ENCODE measurements at places on chromosomes 4 and X.

GRCh38 chr4:140084385-140084784 is 69.6 kb downstream of the MAML3 start:
- DNase-seq, result no peak

DNA sequence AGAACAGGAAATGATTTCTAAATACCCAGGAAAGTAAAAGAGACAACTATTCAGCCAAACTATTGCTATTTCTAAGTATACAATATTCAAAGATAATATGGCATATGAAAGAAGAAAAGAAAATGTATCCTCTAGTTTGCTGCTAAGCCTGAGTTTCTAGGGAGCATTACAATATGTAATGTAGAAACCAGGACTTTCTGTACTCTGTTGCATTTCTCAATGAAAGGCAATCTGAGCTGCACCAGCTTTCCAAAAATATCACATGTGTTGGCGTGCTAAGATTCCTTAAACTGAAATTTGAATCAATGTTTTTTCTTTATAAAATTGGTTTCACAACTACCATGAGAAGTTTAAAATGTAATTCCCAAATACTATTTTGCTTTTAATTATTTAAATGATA is 129.6 kb downstream of the ANK2 start:
- no peak for DNase-seq

DNA sequence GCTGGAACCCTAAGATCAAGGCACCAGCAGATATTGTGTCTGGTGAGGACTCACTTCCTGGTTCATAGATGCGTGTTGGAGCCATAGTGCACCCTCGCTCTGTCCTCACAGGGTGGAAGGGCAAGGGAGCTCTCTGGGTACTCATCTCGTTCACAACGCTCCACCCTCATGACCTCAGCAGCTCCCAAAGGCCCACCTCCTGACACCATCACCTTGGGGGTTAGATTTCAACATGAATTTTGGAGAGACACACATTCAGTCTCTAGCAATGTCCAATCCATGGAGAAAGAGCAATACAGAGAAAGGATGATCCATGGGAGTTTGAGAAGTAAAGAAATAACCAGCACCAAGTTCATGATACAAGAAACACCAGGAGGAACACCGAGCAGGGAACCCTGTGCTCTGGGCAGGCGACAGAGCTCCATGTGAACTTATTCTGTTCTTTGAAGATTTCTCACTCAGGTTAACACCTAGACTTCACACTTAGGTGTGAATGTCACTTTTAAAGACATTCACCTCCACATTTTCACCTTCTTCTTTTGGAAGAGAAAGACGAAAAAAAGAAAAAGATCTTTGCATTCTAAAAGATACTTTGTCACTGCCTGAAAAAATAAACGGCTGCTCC is 171.8 kb upstream of the FAM9B start:
- DNase-seq, result no peak

- no peak for DNase-seq
Measured at GRCh38 chrX:78748846-78749245, 1.3 kb downstream of the LPAR4 start.

DNA sequence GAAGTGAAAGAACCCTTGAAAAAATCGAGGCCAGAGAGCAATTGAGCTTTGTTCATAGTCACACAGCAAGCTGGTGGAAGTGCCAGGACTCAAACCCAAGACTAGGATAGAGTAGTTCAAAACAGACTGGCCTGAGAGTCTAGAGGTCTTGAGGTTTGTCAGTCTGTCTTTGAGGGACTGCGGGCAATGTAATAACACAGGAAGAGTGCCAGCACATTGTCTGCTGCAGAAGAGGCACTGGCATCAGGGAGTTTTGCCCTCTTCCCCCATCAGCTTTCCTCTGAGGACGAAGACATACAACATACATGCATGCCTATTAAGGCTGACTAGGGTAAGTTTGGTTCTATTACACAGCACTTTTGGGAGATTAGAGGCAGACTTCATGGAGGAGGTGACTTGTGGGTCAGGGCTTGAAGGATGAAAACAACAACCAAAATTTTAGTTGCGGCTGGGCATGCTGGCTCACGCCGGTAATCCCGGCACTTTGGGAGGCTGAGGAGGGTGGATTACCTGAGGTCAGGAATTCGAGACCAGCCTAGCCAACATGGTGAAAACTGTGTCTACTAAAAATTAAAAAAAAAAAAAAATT is 64.1 kb upstream of the LAS1L start:
- no peak for DNase-seq

DNA sequence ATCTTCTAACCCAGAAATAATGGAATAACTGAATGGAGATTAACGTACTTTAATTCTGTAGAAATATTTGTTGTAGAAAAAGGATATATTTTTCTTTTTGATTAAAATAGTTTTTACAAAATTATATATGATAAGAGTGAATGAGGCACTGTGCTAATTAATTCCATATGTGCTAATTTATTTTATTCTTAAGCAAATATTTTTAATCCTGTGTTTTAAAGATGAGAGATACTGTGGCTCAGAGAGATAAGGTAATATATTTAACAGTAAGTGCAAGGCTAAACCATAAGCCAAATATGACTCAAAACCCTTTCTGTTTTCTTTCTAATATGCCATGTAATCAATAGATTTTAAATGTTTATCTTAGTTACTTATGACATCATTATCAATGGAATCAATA is 88.2 kb downstream of the EMCN start:
- no peak for DNase-seq

GRCh38 chr4:3269991-3270611 is 21.1 kb downstream of the MSANTD1 start:
- DNase-seq, result no peak

- DNase-seq, result no peak
Measured at GRCh38 chrX:49187028-49187394, 838 bp upstream of the PRICKLE3 start.

DNA sequence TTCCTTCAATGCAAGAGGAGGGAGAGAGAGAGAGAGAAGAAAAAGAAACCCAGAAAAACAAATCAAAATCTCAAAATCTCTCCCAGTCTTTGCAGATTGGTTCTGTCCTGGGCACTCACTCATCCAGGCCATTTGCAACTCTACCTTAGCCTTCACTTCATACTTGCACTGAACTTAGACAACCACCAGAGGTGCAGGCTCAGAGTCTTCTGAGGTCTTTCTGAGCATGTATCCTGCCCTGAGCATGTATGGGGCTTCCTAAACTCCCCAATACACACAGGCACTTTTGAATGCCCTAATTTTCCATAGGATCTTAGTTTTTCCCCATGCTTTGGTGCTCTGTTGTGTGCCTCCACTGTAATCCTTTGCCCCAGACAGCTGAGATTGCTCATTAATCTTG is 2.9 kb downstream of the CFI start:
- DNase-seq, result no peak

DNA sequence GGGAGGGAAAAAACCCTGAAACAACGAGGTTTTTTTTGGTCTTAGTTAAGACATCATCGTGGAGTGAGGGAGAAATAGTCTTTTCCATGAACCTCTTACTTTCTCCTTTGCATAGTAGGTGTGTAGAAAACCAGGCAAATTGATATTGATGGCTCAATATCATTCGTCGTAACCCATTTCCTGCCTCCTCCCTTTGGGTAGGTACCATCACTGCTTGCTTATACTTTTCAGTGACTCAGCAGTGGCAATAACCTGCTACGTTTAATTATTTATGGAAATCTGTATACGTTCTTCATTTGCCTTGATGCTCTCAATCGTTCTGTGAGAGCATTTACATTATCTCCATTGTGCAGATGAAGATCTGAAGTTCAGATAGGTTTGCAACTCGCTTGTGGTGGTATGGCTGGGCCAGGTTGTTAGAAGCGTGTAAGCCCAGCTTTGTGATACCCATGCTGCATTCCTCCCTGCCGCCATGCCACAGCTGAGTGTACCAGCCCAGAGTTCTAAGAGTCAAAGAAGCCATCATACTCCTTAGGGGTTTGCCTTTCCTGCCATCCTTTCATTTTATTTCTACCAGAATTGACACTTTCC is 212.9 kb downstream of the ARHGAP10 start:
- DNase-seq, result no peak

DNA sequence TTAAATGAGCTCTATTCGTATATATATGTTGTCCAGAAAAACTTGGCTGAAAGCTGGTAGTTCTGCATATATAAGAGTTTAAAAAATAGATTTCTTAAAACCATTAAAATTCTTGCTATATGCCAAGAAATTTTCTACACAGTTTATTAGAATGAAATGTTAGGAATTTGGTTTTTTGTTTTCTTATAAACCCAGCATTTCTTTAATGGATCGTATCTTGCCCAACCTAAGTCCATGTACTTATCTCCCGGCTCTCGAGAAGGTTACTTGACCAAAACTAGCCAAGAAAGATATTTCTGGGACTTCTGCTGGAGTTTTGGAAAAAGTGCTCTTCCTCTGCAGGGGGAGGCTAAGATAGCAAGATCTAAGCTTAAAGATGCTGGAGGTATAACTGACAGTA is 4.7 kb upstream of the ASB5 start:
- peak; percentile 64 for DNase-seq

GRCh38 chrX:69028761-69029120 is 136.5 kb downstream of the PJA1 start:
- no peak for DNase-seq

DNA sequence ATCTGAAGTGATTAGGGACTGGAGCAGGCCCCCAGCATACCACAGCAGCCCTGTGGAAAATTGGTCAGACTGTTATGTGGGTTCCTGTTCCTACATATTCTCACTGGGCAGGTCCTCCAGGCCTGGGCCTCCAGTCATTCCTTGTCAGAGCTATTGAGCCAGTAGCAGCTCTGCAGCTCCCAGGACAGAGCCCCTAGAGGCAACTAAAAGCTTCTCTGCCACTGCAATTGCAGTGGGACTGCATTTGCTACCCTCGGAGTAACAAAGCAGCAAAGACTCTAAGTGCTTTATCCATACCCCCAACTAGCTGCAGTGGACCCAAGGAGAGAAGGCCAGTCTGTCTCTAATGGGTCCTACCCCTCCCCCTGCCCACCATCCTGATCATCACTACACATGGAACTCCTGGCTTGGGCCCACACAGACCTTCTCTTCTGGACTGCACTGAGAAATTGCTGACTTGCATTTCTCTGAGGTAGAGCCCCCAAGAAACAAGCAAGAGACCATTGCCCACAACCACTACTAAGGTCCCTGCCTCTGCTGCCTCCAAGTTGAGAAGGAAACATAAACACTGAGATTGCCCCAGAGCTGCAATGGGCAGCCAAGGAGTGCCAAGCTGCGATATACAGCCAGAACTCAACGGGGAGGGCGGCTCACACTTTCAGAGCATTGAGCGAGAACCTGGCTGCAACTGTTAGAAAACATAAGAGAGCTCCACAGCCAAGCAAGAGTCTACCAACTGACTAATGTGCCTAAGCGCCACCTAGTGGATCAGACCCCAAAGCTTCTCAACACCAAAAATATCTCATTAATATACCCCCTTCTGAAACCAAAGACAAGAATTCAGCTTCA is 738.7 kb upstream of the NDST4 start:
- peak; percentile 37 for DNase-seq

DNA sequence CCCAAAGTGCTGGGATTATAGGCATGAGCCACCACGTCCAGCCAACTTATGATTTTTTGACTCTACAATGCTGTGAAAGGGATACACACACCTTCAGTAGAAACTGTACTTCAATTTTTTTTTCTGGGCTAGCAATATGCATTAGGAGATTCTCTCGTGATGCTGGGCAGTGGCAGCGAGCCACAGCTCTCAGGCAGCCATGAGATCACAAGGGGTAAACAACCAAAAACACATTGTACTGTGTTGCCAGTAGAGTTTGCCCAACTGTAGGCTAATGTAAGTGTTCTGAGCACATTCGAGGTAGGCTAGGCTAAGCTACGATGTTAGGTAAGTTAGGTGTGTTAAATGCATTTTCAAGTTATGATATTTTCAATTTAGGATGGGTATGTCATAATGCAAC is 25.7 kb downstream of the RAB33A start:
- no peak for DNase-seq

GRCh38 chr4:104494822-104495559 is at the start of gene CXXC4:
Gene CXXC4, minus strand, starts transcription at chr4:104494894. Its CDS starts 3,092 bp downstream, at chr4:104491802.
- DNase-seq, result peak; percentile 55

- DNase-seq, result no peak
Measured at GRCh38 chr4:175944126-175944910, 121.3 kb upstream of the WDR17 start.

DNA sequence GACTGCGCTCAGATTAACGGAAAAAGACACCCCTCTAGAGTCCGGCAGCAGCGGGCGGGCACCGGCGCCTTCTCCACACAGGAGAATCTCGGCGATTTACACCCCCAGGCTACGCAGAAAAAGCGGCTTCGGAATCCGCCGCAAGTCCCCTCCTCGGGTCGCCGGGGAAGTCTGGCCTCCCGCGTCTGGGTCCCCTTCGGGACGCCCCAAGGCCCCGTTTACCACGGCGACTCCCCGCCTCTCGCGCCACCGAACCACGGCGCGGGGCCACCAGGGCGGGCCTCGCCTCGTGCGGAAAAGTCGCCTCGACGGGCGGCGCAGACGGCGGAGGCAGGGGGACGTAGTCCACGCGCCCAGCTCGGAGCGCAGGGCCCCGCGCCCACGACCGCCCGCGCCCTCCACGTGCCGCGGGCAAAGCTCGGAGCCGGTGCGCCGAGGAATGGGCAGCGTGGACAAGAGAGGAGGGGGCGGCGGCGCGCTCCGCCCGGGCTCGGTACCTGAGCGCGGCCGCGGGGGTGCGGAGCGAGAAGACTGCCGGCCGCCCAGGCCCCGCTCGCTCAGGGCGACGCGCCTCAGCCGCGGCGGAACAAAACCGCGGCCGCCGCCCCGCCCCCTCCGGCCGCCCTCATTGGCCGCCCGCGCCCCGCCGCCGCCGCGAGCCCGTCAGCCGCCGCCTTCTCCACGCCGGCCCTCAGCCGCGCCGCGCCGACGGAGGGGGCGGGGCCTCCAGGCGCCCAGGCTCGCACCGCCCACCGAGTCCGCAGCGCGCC is at the start of gene FAM53A:
Gene FAM53A, minus strand, starts transcription at position 578 of the 770 bp plus-strand sequence. CDS start 15,572 bp downstream, outside the sequence.
- DNase-seq, result peak; percentile 90

All from fibroblast of skin of scalp (primary cell).